ENCODE measurements at places on chromosomes 6 and 20.
A peak's percentile ranks its signal among the peaks of the same experiment; 100 is the strongest.

GRCh38 chr6:61809004-61809595 is 476.9 kb downstream of the KHDRBS2 start:
- no peak for DNase-seq

- no peak for DNase-seq
Observed at GRCh38 chr6:132931936-132932514, 117.7 kb downstream of the RPS12 start.

DNA sequence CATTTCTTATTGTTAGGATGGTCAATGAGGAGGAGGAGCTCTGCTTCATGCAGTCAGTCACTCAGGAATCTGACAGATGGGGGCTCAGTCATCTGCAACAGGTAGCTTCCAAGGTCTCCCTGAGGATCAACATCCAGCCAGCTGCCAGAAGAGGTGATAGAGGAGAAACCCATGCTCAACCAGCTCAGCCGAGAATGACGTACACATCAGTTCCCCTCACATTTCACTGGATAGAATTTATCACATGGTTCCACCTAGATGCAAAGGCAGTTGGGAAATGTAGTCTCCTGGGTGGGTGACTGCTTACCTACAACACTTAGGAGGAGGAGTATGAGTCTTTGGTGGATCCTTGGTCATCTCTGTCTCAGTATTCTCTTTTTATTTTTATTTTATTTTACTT is 144.5 kb downstream of the CEBPB start:
- peak; percentile 79 for DNase-seq

- no peak for DNase-seq
Observed at GRCh38 chr6:106974999-106975737, 639 bp upstream of the CD24 start.

GRCh38 chr20:46151936-46152335 is 33.8 kb downstream of the CD40 start:
- DNase-seq, result peak; percentile 33

GRCh38 chr6:26555505-26556262 is 17.5 kb downstream of the HMGN4 start:
- DNase-seq, result no peak

DNA sequence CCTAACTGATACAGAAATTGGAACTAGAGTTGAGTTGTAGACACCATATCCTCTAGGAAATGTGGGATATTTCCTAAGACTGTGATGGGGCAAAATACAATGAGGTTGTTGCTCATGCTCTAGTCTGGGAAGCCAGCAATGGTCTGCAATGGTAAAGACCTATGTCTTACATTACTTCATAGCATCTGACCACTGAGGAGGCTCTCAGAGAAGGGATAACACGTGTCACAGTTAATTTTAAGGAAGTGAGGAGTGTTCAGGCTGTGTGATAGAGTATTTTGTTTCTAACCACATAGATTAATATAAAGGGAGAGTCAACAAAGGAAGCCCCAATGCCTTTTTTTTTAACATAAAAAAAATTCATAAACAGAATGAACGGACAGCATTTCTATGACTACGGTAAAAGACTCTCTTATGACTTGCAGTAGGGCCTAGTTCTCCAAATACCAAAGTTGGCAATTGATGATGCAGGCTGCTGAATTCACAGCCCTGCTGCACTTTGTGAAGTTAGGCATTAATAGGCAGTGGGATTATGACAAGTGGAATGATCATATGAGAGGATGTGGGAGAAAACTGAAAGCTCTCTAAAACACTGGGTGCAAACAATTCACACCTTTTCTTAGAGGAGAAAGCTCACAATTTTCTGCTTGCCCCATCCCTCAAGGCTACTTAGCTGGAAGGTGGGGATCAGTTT is 13.7 kb downstream of the KCNS1 start:
- DNase-seq, result no peak

- no peak for DNase-seq
Observed at GRCh38 chr20:56439771-56440291, 27.8 kb downstream of the CASS4 start.

DNA sequence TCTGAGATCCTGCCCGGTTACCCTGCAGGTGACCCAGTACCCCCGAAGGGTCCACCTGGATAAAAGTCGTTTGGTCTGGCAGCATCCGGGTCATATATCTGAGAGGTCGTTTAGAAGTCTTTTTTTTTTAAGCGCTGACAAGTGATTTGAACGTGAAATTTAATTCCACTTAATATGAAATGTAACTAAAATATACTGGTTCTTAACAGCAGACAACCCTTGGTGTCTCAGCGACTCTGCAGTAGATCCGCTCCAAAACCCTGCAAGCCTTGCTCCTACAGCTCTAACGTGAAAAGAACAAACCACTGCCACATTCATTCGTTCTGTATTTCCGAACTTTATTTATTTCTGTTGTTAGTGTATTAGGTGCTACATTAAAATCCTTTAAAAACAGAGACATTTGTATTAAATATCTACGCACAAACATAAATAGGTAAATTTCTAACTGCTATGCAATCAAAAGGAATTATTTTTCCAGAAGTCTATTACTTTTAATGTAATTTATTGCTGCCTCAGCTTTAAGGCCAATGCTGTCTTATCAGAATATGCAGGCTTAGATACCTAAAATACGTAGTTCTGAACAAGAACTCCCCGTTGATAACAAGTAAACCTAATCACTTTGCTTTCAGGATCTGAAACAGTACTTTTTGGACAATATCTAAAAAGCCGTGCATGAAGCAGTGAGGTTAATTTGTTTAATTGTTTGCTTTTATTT is 33.5 kb upstream of the TCF21 start:
- DNase-seq, result no peak

DNA sequence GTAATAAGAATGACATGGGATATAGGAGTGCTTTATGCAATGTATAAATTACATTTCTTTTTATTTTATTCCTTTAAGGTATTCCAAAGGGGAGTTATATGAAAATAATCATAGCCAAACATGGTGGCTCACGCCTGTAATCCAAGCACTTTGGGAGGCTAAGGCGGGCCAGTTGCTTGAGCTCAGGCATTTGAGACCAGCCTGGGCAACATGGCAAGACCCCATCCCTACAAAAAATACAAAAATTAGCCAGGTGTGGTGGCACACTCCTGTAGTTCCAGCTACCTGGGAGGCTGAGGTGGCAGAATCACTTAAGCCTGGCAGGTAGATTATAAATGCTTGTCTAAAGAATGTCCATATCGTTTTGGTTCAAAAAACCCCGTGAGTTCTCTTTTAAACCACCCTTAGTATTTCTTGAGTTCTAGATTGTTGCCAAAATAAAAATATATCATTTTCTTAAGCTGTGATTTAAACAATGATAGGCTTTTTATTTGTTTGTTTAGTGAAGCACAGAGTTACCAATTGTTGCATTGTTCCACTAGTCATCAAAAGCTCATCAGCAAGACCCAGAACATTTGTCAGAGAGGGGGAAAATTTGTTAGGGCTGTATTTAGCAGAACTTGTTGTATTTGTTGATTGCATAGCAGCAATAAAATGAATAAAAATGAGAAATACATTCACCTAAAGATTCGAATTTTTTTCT is 146.2 kb downstream of the KHDC1L start:
- no peak for DNase-seq

DNA sequence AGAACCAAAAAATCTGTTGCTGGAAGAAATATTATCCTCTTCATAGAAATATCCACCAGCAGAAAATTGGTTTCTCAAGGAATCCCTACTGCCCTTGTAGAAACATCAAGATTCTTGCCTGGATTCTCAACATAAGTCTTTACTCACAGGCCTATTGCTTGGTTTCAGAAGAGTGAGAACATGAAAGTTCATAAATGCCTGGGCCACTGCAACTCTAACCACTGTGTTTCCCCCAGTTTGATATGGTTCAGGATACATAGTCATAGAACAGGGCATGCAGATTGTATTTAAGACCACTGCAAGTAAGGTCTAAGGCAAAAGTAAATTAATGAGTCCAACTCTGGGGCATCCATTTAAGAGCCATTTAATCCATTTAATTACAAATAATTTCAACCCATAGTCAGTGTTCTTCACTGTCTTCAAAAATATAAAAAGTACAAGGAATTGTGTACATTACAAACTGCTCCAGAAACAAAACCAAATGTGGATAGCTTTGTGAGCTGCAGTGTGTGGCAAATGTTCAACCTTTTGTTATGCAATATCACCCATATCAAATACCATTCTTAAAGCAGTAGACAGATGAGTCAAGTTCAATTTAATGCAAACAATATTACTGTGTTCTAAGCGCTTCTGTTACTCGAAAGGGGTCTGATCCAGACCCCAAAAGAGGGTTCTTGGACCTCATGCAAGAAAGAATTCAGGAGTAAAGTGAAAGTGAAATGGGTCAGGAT is 83.3 kb downstream of the OPRM1 start:
- DNase-seq, result no peak

- DNase-seq, result peak; percentile 71
Observed at GRCh38 chr6:100160930-100161329, 166.9 kb upstream of the MCHR2 start.
